ENCODE measurements at places on chromosomes 3 and 15.

DNA sequence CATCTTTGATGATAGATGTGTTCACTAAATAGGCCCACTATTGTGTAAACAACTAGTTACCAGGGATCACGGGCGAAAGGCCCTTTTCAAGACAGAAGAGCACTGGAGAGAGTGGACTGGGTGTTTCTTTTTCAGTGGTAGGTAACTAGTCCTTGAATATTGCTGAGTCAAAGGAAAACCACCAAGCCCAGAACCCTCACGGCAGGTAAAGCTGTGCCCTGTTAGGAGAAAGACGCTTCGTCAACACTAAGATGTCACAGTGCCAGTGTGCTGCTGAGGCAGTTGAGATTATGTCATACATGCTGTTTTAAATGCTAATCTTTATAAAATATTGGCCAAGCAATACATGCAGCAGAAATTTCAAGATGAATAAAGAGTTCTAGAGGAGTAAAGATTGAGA is 578.6 kb downstream of the PYDC2 start:
- no peak for DNase-seq

- DNase-seq, result no peak
Observed at GRCh38 chr3:123919353-123919752, 35.2 kb upstream of the MYLK start.

GRCh38 chr3:143065364-143065763 is 54.2 kb upstream of the CHST2 start:
- no peak for DNase-seq

GRCh38 chr3:160128056-160128455 is 97.2 kb upstream of the C3orf80 start:
- DNase-seq, result no peak

DNA sequence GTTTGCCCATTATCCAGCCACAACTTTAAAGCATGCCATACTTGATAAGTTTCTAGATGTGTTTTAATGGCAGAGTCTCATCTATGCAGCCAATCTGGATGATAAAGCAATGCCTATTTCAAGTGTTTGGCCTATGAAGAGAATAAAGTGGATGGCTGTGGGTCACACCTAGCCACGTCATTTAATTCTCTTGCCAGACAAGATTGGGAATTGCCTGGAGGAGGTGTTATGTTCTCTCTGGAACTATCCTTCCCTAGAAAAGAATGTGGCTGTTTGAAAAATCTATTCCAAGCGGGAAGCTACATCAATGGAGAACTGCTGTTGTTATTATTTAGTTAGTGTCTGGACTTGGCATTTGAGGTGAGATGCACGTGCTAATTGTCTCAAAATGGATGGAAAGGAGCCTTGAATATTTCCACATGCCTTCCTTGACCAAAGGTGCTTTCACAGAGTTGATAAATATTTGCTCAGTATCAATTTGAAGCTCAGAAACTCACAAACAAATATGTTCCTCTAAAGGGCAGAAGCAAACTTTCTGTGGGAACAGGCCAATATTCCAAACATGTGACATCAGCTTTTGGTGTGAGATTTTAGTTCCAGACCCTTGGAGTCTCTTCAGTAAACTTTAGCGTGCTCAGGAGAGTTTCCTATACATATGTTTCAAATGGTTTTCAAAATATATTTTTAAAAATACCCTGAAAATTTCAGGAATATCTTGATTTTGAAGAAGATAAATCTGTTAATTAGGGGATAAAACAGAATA is 510.6 kb upstream of the SGO1 start:
- DNase-seq, result no peak

- DNase-seq, result no peak
Observed at GRCh38 chr3:17469520-17469919, 272.9 kb downstream of the TBC1D5 start.

DNA sequence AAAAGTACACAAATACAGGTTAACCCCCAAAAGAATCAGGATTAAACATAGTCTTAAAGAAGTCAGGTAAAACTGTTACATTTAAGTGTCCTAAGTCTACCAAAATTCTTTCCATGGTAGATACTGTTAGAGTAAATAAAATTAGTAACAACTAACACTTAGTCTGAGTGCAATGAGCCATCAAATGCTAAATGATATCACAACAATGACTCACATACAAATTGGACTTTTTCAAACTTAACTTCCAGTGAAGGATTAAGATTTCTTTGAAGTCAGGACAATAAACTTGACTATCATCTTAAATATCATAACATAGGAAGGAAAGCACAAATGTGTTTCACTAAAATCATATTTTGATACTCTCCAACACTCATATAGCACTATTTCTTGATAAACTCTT is 43.9 kb downstream of the ZNF148 start:
- no peak for DNase-seq

DNA sequence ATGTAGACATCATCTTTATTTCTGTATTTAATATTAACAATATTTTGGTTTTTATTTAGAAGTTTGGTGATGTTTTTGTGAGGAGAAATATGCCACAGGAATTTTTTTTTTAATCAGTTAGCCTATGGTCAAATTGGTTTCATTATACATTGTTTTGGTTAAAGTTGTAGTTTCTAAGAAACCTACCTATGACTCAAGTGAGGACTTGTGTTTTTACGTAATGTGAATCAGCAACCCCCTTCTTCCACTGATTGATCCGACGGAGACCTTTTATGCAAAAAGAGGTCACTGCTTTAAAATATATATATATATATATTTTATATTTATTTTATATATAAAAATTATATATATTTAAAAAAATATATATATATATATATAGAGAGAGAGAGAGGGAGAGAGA is 698.1 kb downstream of the FHIT start:
- DNase-seq, result no peak

GRCh38 chr3:59996056-59996455 is 946.2 kb upstream of the CFAP20DC start:
- no peak for DNase-seq

GRCh38 chr15:98231696-98232440 is 271.4 kb downstream of the ARRDC4 start:
- no peak for DNase-seq

GRCh38 chr3:39130693-39131265 is 22.6 kb downstream of the CSRNP1 start:
- no peak for DNase-seq

GRCh38 chr3:109023656-109024254 is 70.1 kb upstream of the GUCA1C start:
- peak; percentile 18 for DNase-seq

- DNase-seq, result no peak
Observed at GRCh38 chr3:163914567-163914966, 1163.7 kb downstream of the SI start.

GRCh38 chr3:130933801-130934345 is 40.0 kb downstream of the ATP2C1 start:
- no peak for DNase-seq

Measured in stimulated activated CD4-positive, alpha-beta T cell treated with anti-CD3 and anti-CD28 coated beads, Interleukin-4, amount 100 ng/mL, for 1 hour (primary cell).